ENCODE measurements at places on chromosomes 3 and 15. TPM values are rescaled to one million over a fixed set of nuclear protein-coding genes. Genes with fewer than 3 reads are reported as not detected.
A peak's percentile ranks its signal among the peaks of the same experiment; 100 is the strongest.

GRCh38 chr3:109430911-109431563, 93.7 kb upstream of the DPPA4 start:
- no peak overlapping the region for H3K4me3 ChIP-seq
- H3K27me3 ChIP-seq = no peaks in the 10 kb centered on the region
- no peaks in the 10 kb centered on the region for H3K36me3 ChIP-seq
- no peak overlapping the region for H3K27ac ChIP-seq

DNA sequence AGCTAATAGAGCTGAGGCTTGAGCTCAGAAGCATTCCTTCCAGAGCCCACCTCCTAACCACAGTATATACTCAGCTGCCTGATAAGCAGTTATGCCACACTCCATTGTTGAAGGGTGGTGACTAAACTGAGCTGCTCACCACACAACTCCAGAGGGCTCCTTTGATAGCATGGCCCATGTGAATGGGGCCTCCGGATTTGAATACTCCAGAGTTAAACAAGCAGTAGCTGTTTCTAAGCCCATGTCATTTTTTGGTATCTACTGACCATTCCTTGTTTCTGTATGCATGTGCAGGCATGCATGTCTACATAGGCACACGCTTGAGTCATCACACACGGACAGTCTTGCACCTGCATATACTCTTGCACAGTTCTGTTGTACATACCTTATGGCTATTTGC, 28.9 kb downstream of the IGSF10 start:
- no peaks in the 10 kb centered on the region for H3K4me1 ChIP-seq
- H3K27me3 ChIP-seq = no peaks in the 10 kb centered on the region
- H3K4me3 ChIP-seq = no peak overlapping the region
- no peaks in the 10 kb centered on the region for H3K36me3 ChIP-seq

GRCh38 chr3:127299276-127299675, 11.4 kb upstream of the PRR20G start:
- no peak overlapping the region for H3K27ac ChIP-seq
- H3K36me3 ChIP-seq = no peaks in the 10 kb centered on the region
- H3K4me1 ChIP-seq = no peaks in the 10 kb centered on the region
- H3K27me3 ChIP-seq = peaks cover 2% of the 10 kb centered on the region
- no peak overlapping the region for H3K4me3 ChIP-seq
- no peak for DNase-seq

GRCh38 chr3:113948015-113948917, 453 bp downstream of the ZDHHC23 start:
- peak; percentile 49 for DNase-seq
- H3K4me3 ChIP-seq = peak overlapping the region; percentile 60
- peaks cover 6% of the 10 kb centered on the region for H3K27me3 ChIP-seq
- H3K36me3 ChIP-seq = no peaks in the 10 kb centered on the region
- H3K27ac ChIP-seq = no peak overlapping the region

DNA sequence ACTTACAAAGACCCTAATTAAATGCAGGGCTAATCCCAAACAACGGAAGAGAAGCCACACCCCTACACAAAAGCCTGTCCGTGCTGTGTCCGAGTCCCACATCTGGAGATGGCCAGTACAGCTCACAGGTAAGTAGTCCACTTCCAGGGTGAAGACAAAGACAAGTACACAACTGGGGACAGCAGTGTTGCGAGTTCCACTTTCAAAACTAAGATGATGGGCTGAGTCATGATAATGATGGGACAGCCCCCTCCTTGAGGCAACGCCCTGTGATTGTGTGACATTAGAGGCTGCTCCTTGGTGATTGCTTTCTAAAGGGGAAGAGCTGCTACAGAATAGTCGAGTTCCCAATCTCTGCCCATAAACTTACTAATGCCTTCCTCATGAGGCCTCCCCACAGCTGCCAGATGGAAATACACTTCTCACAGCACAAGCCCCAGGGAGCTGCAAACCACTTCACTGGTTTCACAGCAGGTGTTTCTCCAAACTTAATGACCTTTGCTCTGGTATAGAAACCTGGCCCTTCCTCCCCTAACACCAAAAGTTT, 27.6 kb downstream of the RFT1 start:
- no peak overlapping the region for H3K4me3 ChIP-seq
- no peak for DNase-seq
- H3K27ac ChIP-seq = no peak overlapping the region
- no peaks in the 10 kb centered on the region for H3K36me3 ChIP-seq

Gene SAMD7
- not detected for total RNA-seq

DNA sequence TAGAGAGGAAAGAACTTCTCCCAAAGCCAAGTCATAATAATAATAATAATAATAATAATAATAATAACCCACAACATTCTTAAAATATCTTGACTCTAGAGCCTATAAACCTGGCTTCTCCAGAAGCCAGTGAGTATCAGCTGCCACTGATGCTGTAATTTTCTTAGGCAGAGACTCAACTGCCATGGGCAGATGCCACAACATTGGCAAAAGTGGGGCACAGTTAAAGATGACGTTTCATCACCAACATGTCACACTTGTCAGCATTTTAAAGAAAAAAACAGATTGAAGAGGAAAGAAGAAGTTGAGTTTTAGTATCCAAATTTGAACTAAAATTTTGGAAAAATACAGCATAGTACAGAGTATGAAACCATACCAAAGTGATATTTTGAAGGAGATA, 265.0 kb downstream of the ZMAT3 start:
- no peak for DNase-seq
- peaks cover 19% of the 10 kb centered on the region for H3K4me1 ChIP-seq
- no peak overlapping the region for H3K27ac ChIP-seq
- H3K27me3 ChIP-seq = no peaks in the 10 kb centered on the region
- H3K4me3 ChIP-seq = no peak overlapping the region

Gene SERPINI2
- not detected for total RNA-seq

Gene HMCES
- 37.7 TPM for total RNA-seq

GRCh38 chr15:58406811-58407210, 25.0 kb upstream of the LIPC start:
- H3K4me1 ChIP-seq = no peaks in the 10 kb centered on the region
- peaks cover 1% of the 10 kb centered on the region for H3K27me3 ChIP-seq
- no peak for DNase-seq
- H3K27ac ChIP-seq = no peak overlapping the region

Gene PLCL2
- total RNA-seq = 71.1 TPM

Gene AADACL2
- not detected for total RNA-seq

Gene RBPMS2
- total RNA-seq = 2.0 TPM

Gene TFDP2
- total RNA-seq = 91.8 TPM

- H3K27me3 ChIP-seq = no peaks in the 10 kb centered on the region
- no peak for DNase-seq
- H3K4me3 ChIP-seq = no peak overlapping the region
- H3K36me3 ChIP-seq = no peaks in the 10 kb centered on the region
- H3K4me1 ChIP-seq = no peaks in the 10 kb centered on the region
Observed at GRCh38 chr15:80721476-80721875, 26.4 kb downstream of the ABHD17C start.

Gene DNAJA4
- total RNA-seq = 2.4 TPM

Gene LEKR1
- 0.56 TPM for total RNA-seq

Gene MUC13
- total RNA-seq = not detected

Gene SENP5
- total RNA-seq = 49.6 TPM

DNA sequence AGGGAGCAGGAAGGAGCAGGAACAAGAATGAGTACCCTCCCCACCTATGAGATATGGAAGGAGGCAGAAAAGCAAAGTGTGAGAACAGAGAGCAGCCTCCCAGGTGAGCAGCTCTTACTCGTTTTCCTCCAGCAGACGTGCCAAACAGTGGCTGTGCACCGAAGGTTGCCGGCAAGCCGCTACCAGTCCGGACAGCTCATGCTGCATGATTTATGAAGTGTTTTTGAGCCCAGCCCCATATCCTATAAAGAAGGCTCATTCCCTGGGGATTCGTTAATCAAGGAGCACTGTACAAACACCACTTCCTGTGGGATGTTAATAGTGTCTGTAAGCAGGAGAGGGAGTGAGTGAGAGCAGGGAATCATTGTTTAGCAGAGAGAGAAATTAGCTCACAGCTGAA, 118.3 kb upstream of the FOXB1 start:
- H3K27ac ChIP-seq = no peak overlapping the region
- H3K36me3 ChIP-seq = no peaks in the 10 kb centered on the region
- peaks cover 1% of the 10 kb centered on the region for H3K27me3 ChIP-seq
- H3K4me1 ChIP-seq = peaks cover 12% of the 10 kb centered on the region
- peak overlapping the region; percentile 47 for H3K4me3 ChIP-seq

DNA sequence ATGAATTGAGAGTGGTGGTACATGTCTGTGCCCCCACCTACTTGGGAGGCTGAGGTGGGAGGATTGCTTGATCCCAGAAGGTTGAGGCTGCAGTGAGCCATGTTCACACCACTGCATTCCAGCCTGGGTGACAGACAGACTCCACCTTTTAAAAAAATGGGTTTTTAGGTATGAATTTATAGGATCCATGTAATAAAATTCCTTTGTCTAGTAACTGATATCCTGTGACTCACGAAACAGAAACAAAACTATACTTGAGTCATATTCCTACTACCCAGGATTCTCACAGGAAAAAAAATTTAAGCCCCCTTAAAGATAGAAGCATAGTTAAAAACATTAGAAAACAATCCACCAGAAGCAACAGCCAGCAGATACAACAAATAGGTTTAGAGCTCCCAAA, 10.0 kb upstream of the CRTC3 start:
- no peak overlapping the region for H3K27ac ChIP-seq
- no peak for DNase-seq
- no peak overlapping the region for H3K4me3 ChIP-seq
- H3K4me1 ChIP-seq = no peaks in the 10 kb centered on the region
- peaks cover under 1% of the 10 kb centered on the region for H3K27me3 ChIP-seq

Gene CPA3
- total RNA-seq = not detected

Gene RLBP1
- not detected for total RNA-seq

Gene COL6A5
- not detected for total RNA-seq

DNA sequence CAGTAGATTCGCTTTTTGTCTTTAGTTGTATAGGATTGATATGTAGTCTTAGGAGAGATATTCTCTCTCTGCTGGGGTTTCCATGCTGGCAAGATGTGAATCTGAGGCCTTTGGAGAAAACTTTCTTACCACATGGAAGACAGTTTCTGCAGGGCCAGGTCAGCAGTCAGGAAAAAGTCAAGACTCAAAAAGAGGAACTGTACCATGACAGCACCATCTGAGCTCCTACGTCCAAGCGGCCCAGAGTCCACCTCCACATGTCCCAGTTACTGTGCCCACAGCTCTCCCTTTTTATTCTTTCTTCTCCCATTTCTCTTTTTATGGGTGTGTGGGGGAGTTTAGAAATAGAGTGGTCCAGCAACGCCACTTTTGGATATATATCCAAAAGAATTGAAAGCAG, 172.0 kb downstream of the MTHFS start:
- H3K27ac ChIP-seq = no peak overlapping the region
- H3K4me3 ChIP-seq = no peak overlapping the region
- H3K36me3 ChIP-seq = peaks cover 9% of the 10 kb centered on the region
- no peak for DNase-seq
- H3K27me3 ChIP-seq = peaks cover 2% of the 10 kb centered on the region

DNA sequence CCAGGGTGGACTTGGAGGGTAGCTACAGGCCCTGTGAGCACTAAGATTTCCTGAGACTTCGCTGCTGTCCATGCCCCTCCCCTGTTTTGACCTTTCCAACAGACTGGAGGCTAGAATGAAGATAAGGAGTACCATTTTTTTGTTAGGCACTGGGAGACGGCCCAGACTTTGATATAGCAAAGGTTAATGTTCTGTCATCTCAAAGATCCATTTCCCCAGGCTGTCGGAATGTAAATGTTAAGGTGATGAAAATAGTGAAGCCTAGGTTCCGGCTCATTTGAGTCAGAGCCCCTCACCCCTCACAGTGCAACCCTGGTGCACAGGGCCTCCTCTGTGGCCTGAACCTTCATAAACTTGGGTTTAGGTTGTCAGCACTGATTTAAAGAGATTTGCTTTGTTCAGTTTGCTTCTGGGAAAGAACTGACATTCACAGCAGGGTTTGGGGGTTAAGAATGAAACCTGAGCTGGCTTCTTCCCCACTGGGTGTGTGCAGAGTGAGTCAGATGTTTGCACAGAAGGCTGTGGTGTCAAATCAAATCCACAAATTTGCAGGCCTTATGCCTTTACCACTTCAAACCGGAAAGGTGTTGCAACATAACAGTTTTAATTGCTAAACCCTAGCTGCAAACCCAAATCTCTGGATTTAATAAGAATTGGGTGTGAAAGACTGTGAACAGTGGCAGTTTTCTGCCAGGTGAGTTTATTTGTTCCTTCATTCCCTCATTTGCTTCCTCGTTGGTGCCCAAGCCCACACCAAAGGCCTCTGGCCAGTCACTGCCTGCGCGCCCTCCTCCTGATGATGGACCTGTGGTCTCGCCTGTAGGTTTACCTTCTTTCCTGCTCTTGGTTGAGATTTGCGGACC, 20.6 kb upstream of the KCTD6 start:
- no peaks in the 10 kb centered on the region for H3K36me3 ChIP-seq
- peaks cover 12% of the 10 kb centered on the region for H3K4me1 ChIP-seq
- H3K4me3 ChIP-seq = no peak overlapping the region
- H3K27ac ChIP-seq = no peak overlapping the region

GRCh38 chr3:37670961-37671483, 190.7 kb upstream of the CTDSPL start:
- DNase-seq = no peak
- H3K27ac ChIP-seq = no peak overlapping the region
- H3K4me3 ChIP-seq = no peak overlapping the region
- H3K36me3 ChIP-seq = no peaks in the 10 kb centered on the region

GRCh38 chr15:42504631-42505030, 9.2 kb downstream of the SNAP23 start:
- no peak overlapping the region for H3K27ac ChIP-seq
- H3K4me3 ChIP-seq = no peak overlapping the region
- no peaks in the 10 kb centered on the region for H3K36me3 ChIP-seq
- DNase-seq = no peak
- no peaks in the 10 kb centered on the region for H3K4me1 ChIP-seq
- no peaks in the 10 kb centered on the region for H3K27me3 ChIP-seq

Gene SEMA3G
- total RNA-seq = 0.59 TPM

Gene CCR8
- total RNA-seq = not detected

Gene PLAAT1
- total RNA-seq = 21.2 TPM

DNA sequence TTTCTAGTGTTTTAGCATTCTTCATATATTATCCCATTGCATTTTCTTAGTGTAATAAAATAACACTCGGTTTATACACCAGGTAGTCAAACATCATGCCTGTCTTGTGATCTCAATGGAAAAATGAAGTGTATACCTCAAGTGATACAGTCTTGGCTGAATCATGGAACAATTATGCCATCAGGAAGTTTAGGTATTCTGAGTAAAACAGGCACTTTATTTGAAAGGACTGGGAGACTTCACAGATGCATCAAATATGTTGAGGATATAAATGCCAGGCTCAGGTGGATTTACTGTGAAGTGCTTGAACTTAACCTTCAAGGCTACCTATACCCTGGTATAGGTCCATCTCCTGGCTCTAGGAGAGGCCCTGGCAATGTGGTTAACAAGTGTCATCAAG, 8.5 kb downstream of the TGFBR2 start:
- no peaks in the 10 kb centered on the region for H3K4me1 ChIP-seq
- H3K4me3 ChIP-seq = no peak overlapping the region
- no peak for DNase-seq
- H3K36me3 ChIP-seq = no peaks in the 10 kb centered on the region

Gene GABRR3
- not detected for total RNA-seq

- no peaks in the 10 kb centered on the region for H3K27me3 ChIP-seq
- H3K4me3 ChIP-seq = no peak overlapping the region
- H3K36me3 ChIP-seq = no peaks in the 10 kb centered on the region
- no peak overlapping the region for H3K27ac ChIP-seq
- H3K4me1 ChIP-seq = no peaks in the 10 kb centered on the region
Observed at GRCh38 chr3:76715426-76715825, 324.5 kb upstream of the ROBO2 start.

GRCh38 chr3:177111541-177111949, 85.7 kb downstream of the TBL1XR1 start:
- H3K4me1 ChIP-seq = peaks cover 12% of the 10 kb centered on the region
- H3K27me3 ChIP-seq = no peaks in the 10 kb centered on the region
- no peak overlapping the region for H3K4me3 ChIP-seq
- no peak for DNase-seq

GRCh38 chr3:150390087-150390486, 18.0 kb upstream of the TSC22D2 start:
- no peaks in the 10 kb centered on the region for H3K27me3 ChIP-seq
- no peak overlapping the region for H3K4me3 ChIP-seq
- no peaks in the 10 kb centered on the region for H3K4me1 ChIP-seq
- no peak for DNase-seq
- H3K27ac ChIP-seq = no peak overlapping the region
